ENCODE measurements at places on chromosomes 6 and 20.

DNA sequence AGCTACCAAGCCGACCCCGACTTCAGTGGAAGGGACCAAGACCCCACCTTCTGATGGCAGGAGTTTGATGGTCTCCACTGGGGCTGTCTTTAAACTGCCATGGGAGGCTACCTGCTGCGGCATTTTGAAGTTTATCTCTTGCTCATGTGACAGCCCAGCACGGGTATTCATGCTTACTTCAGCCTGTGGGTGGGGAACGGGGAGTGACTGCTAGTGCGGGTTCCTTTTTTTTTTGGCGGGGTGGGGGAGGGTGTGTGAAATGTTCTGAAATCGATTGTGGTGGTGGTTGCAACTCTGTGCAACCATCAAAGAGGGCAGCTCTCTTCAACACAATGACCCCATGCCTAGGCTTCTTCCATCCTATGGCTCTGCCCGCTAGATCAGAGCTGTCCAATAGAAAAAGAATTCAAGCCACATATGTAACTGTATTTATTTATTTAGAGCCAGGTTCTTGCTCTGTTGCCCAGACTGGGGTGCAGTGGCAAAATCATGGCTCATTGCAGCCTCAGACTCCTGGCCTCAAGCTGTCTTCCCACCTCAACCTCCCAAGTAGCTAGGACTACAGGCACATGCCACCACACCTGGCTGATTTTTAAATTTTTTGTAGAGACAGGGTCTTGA, 53.7 kb downstream of the PPP1R16B start:
- no peak for DNase-seq

DNA sequence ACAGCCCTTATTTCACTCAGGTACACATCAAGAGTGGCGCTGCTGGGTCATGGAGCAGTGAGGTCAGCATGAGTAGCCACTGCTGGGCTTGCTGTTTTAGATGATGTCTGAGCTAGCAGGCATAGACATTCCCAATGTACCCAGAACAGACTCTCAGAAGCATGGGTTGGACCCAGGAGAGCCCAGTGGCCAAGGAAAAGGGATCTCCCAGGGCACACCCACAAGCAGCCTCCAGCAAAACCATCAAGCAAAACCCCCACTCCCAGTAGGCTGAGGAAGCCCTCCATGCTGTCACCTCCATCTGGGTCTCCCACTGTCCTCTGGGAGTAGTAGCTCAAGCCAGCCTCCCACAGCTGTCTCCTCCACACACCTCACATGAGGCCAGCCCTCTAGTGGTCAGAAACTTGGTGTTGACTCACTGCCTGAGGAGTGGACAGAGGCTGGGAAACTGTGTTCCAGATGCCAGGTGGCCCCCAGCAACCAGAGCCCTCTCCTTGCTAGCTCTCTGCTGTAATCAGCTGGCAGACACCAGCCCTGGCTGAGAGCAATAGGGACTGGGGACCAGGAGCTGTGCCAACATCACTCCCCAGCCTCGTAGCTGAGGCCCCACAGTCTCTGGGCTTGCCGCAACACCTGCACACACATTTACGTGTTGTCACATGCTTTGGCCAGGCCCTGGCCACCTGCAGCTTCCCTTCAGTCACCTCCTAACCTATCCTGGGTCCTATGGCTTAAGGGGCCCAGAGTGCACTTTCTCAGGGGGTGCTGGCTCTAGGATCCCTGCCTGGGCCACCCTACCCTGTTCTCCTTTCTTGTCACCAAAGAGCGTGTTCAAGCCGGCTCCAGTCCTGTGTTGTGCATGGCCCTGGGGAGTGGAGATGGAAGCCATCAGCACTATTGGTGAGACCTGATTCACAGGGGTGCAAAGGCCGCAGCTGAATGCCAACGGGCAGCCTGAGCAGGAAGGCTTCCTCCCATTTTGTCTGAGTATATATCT, 1.9 kb upstream of the AP5S1 start:
- DNase-seq = no peak

GRCh38 chr6:153092082-153093013, 38.7 kb downstream of the RGS17 start:
- no peak for DNase-seq

DNA sequence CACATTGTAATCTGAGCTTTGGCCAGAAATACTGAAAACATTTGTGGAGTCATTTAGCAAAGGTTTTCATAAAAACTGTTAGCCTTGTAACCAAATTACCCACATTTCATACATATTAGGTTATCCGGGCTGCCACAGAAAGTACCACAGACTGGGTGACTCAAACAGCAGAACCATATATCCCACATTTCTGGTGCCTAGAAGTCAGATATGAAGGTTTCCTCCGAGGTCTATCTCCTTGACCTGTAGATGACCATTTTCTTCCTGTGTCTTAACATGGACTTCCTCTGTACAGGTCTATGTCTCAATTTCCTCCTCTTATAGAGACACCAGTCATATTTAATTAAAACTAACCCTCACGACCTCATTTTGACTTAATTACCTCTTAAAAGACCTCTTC, 49.5 kb upstream of the SMIM28 start:
- DNase-seq = no peak

DNA sequence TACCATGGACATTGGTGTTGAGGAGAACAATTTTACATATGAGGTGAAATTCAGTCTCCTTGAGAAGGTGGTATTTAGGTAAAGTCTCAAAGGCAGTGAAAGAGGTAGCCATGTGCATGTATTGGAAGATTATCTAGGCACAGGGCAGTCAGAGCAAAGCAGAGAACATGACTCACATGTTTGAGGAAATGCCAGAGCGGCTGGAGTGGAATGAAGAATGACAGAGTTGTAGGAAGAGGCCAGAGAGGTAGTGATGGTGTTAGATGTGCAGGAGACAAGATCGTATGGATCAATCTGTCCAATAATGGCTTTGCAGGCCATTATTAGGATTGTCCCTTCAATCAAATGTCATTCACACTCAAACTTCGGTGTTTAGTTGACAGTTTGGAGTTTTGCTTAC, 449.4 kb upstream of the PTCHD4 start:
- DNase-seq = no peak

- no peak for DNase-seq
These were observed 201.7 kb upstream of the SASH1 start for GRCh38 chr6:148140772-148141557.

- DNase-seq = no peak
These were observed 97.5 kb upstream of the MYLIP start for GRCh38 chr6:16031278-16031981.

GRCh38 chr20:21614980-21615379, 90.5 kb upstream of the PAX1 start:
- no peak for DNase-seq

- no peak for DNase-seq
These were observed 65.3 kb downstream of the CTNNBL1 start for GRCh38 chr20:37759052-37759553.

- no peak for DNase-seq
These were observed 13.5 kb upstream of the DACT2 start for GRCh38 chr6:168333039-168333438.

Measured in NCI-H2081 treated with DMSO at 0.1 percent for 48 hours (cell line).